ENCODE measurements at places on chromosomes 2 and 18.

GRCh38 chr2:58512878-58513277 lies 271.8 kb upstream of the FANCL start:
- DNase-seq: peak; percentile 63

DNA sequence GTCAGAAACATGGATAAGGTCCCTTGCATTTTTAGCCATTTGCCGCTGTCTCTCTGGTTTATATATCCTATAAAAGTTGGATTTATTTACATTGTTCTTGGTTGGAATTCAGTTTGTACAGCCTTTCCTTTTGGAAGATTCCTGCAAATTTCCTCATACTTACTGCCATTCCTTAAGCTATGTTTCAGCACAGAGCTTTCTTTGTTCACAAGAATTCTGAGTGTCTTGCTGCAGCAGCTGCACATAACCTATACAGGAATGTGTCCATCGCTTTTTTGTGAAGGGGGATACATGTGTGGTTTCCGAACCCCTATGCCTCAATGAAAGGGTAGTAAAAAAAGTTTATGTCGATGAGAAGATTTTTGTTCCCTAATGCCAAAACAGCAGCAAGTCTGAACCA lies 48.3 kb upstream of the CCDC68 start:
- no peak for DNase-seq

- DNase-seq: no peak
These were observed 3.8 kb downstream of the STAM2 start for GRCh38 chr2:152171718-152172117.

DNA sequence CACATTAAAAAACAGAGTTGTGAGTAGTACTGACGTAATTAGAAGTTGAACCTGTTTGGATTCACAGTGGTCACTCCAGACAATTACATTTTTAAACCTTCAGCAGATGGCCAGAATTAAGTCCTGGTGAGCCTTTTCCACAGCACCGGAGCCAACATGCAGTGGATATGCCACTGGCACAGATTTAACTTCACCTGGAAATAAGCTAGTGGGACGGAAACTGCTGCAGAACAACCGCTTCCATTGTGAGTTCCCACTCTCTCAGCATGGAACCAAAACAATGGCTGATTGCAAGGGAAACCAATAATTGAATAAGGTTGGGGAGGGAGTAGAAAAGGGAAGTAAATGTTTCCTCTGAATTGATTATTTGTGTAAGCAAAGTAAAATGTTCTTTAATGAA lies 515.1 kb downstream of the STK39 start:
- no peak for DNase-seq

GRCh38 chr2:63270717-63271116 lies 220.1 kb downstream of the OTX1 start:
- DNase-seq: no peak

DNA sequence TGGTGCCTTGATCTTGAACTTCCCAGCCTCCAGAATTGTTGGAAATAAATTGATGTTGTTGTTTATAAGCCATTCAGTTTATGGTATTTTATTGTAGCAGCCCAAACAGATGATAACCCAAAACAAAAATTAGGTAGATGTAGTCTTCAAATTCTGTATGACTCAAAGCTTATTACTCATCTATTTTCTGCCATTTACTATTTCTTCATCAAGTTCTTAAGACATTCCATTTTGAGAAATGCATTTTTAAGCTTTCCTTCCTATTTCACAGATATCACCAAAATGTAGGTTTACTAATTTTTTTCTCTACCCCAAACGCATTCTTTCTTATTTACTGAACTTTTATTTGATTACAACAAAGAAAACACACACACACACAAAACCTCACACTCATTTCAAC lies 148.2 kb downstream of the RND3 start:
- DNase-seq: no peak

DNA sequence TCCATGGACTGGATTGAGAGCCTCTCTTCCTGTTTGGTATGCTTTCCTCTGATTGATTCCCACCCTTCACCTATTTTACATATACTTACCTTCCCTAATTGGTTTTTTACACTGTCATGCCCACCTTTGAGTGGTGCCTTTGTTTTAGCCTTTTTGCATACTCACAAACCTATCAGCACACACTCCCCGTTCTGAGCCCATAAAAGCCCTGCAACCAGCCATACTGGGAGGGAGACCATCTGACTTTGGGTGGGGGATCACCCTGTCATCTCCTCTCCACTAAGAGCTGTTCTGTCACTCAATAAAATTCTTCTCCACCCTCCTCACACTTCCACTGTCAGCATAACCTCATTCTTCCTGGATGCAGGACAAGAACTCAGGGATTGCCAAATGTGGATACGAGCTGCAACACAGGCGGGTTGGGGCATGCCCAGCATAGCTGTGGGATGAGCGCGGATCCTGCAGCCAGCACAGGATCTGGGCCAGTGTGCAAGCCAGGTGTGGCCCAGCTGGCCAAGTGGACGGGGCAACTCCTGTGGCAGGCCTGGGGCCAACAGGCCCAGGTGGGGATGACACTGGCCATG lies 9.4 kb upstream of the MOB1A start:
- peak; percentile 63 for DNase-seq

DNA sequence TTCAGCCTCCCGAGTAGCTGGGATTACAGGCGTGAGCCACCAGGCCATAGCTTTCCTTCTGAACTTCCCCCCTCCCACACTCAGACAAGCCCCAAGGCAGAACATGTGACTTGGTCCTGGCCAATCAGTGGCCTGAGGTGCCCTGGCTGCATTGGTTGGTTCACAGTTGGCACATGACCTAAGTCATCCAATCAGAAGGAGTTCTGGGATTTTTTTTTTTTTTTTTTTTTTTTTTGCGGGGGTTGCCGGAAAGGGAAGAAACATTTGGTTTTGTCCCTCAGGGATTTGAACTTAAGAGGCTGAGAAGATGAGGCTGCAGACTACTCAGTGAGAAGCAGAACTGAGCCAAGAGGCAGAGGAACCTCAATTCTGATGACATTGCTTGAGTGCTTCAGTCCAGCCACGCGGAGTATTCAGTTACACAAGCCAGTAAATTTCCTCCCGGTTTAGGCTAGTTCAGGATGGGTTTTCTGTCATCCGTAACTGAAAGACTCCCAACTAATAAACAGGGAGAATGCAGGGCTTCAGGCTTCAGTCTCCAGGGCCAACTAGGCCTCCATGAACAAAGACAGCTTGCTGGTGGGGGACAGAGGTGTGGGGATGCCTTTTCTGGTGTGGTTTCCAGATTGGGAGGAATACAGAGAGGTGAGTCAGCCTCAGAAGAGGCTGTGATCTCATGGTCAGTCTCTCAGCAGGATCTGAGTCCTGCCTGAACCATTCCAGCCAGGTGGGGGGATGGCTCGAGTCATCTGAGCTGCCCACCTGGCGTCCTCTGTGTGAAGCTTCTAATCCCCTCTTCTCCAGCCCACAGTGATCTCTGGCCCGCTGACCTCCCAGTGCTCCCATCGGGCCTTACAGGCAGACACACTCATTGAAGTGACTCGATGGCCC lies 9.2 kb downstream of the PTMA start:
- DNase-seq: no peak

DNA sequence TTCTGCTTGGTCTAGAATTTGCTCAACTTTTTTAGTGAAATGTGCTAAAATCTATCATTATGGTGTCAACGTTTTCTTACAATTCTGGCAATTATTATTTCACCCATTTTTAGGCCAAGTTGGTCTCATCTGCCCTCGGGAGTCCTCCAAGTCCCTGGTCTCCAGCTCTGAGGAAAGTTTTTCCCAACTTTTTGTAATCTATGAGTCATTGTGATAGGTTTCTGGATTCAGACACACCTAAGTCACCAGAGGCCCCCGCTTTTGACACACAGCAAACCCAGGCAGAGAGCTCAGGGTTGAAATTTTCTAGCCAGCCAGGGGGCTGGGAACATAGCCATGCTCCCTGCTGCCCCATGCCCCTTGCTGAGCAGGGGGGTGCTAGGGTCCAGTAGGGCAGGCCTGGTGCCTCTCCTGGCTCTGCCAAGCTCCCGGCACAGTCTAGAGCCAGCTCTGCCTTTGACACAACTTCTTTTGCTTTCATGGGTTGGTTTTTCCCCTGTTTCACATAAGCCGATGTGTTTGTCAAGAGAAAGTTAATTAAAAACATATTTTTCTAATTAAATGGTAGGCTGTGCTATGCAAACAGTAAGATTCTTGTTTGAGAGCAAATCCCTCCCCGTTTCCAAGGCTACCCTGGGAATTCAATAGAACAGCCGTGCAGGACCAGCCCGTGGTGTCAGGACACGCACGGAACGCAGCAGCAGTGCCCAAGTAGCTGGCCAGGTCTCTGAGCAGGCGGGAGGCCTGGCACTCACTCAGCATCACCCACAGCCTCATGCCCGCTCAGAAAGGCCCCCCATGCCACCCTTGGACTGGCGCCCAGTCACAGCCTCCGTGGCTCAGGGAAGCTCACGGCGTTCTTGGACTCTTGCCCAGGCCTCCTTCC lies 25.5 kb upstream of the SNED1 start:
- no peak for DNase-seq

GRCh38 chr2:188765522-188766470 lies 208.4 kb upstream of the COL3A1 start:
- no peak for DNase-seq

DNA sequence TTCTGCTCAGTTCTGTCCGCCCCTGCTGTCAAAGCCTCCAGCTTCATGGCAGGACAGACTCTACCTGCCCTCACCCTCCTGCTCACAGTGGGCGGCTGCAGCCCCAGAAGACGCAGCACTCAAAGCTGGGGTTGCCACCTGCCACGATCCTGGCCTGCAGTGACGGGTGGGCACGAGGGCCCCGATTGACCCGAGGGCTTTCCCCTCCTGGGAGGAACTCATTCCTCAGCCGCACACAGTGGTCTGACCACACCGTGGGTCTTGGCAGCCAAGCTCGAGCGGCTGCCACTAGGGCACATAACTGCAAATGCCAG lies 47.1 kb downstream of the HS6ST1 start:
- DNase-seq: no peak

GRCh38 chr2:105861200-105861599 lies 116.5 kb downstream of the NCK2 start:
- DNase-seq: no peak

Data from NCI-H510A (cell line).